ENCODE measurements at places on chromosomes 11 and 22.

DNA sequence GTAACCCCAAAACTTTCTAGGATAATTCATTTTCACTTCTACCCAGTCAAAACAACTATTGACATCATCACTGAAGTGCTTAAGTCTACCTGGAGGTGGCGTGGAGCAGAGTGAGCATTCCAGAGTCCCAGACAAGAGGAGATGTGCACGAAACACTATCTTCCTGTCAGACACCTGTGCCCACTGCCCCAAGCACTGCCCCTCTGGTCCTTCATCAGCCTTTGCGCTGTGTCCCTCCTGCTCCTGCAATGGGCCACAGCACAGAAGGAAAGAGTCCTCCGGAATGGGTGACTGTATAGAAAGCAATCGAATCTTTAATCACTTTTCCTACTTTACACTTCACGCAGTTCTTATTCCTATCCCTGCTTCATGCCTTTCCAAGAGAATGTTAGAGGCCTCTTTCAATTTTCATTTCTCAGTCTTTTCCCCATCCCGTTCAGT, 512 bp upstream of the GRIA4 start:
- no peaks in the 10 kb centered on the region for H3K36me3 ChIP-seq
- H3K27ac ChIP-seq, result no peak overlapping the region
- H3K27me3 ChIP-seq, result peaks cover 13% of the 10 kb centered on the region
- peaks cover 11% of the 10 kb centered on the region for H3K4me1 ChIP-seq

GRCh38 chr11:45180179-45180847, 33.9 kb downstream of the PRDM11 start:
- H3K4me3 ChIP-seq, result no peak overlapping the region
- H3K27ac ChIP-seq, result no peak overlapping the region
- H3K27me3 ChIP-seq, result peaks cover 12% of the 10 kb centered on the region
- no peak for DNase-seq
- peaks cover 7% of the 10 kb centered on the region for H3K36me3 ChIP-seq

- H3K27me3 ChIP-seq, result no peaks in the 10 kb centered on the region
- no peaks in the 10 kb centered on the region for H3K36me3 ChIP-seq
- no peak overlapping the region for H3K4me3 ChIP-seq
- no peak for DNase-seq
These were observed 307.7 kb upstream of the KIRREL3 start for GRCh38 chr11:127308291-127308690.

DNA sequence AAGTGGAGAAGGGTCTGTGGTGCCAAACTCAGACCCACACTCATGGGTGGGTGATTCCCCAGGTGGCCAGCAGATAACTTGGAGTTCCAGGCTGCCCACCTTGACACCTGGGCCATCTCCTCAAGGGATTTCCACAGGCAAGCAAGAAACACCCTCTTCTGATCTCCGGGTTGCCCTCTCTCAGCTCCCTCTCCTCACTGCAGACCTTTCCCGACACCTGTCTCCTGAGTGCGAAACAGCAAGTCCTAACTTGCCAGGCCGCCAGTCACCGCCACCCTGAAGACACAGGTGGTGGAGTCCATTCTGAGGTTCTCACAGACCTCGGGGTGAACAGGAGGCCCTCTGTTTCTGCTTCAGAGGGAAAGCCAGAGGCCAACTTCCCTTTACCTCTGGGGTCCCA, 16.6 kb downstream of the GALNT18 start:
- H3K4me1 ChIP-seq, result no peaks in the 10 kb centered on the region
- no peak overlapping the region for H3K4me3 ChIP-seq
- no peak overlapping the region for H3K27ac ChIP-seq
- DNase-seq, result no peak

- H3K27ac ChIP-seq, result no peak overlapping the region
- no peak for DNase-seq
- H3K27me3 ChIP-seq, result no peaks in the 10 kb centered on the region
These were observed 3.9 kb downstream of the ACP2 start for GRCh38 chr11:47244448-47245350.

- H3K4me3 ChIP-seq, result peak overlapping the region; percentile 15
- no peak overlapping the region for H3K27ac ChIP-seq
- H3K36me3 ChIP-seq, result no peaks in the 10 kb centered on the region
- H3K4me1 ChIP-seq, result peaks cover 24% of the 10 kb centered on the region
- DNase-seq, result no peak
These were observed 915 bp downstream of the FEZ1 start for GRCh38 chr11:125494974-125495725.

GRCh38 chr11:1000357-1001278, 35.9 kb downstream of the MUC6 start:
- no peaks in the 10 kb centered on the region for H3K27me3 ChIP-seq
- H3K36me3 ChIP-seq, result peaks cover 44% of the 10 kb centered on the region
- no peak overlapping the region for H3K4me3 ChIP-seq
- H3K27ac ChIP-seq, result no peak overlapping the region
- no peaks in the 10 kb centered on the region for H3K4me1 ChIP-seq

GRCh38 chr11:96199563-96200025, 143.4 kb downstream of the MAML2 start:
- H3K36me3 ChIP-seq, result no peaks in the 10 kb centered on the region
- H3K27ac ChIP-seq, result peak overlapping the region; percentile 41
- DNase-seq, result peak; percentile 71
- H3K4me1 ChIP-seq, result peaks cover 71% of the 10 kb centered on the region
- no peaks in the 10 kb centered on the region for H3K27me3 ChIP-seq

DNA sequence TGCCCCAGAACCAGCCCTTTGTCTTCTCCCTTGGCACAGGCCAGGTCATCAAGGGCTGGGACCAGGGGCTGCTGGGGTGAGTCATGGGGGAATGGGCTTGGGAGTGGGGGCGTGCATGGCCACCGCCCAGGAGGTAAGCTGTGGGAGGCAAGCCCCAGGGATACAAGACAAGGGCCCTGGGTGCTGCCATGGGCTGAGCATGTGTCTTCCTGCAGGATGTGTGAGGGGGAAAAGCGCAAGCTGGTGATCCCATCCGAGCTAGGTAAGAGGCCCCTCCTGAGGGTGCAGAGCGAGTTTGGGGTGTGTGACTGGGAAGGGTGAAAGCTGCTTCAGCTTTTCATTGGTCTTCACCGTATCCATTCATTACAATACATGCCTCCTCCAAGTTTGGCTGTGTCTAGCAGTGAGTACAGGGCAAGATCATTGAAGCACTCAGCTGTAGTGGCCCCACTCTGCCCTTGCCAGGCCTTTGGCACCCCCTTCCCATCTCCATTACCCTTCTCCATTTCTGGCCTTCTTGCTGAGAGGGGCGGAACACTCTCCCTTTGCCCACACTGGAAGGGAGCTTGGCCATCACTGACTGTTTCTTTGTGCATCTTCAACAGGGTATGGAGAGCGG, 2.5 kb downstream of the FKBP2 start:
- H3K4me3 ChIP-seq, result no peak overlapping the region
- no peaks in the 10 kb centered on the region for H3K36me3 ChIP-seq
- H3K27me3 ChIP-seq, result no peaks in the 10 kb centered on the region
- peaks cover 46% of the 10 kb centered on the region for H3K4me1 ChIP-seq
- no peak for DNase-seq

- no peak overlapping the region for H3K4me3 ChIP-seq
- no peaks in the 10 kb centered on the region for H3K36me3 ChIP-seq
- no peak overlapping the region for H3K27ac ChIP-seq
- DNase-seq, result no peak
- no peaks in the 10 kb centered on the region for H3K4me1 ChIP-seq
These were observed 7.2 kb upstream of the IL18BP start for GRCh38 chr11:71991494-71991893.

GRCh38 chr11:22203281-22203680, 10.4 kb downstream of the ANO5 start:
- H3K27me3 ChIP-seq, result no peaks in the 10 kb centered on the region
- no peaks in the 10 kb centered on the region for H3K4me1 ChIP-seq
- no peak overlapping the region for H3K27ac ChIP-seq
- no peak for DNase-seq
- H3K36me3 ChIP-seq, result no peaks in the 10 kb centered on the region

DNA sequence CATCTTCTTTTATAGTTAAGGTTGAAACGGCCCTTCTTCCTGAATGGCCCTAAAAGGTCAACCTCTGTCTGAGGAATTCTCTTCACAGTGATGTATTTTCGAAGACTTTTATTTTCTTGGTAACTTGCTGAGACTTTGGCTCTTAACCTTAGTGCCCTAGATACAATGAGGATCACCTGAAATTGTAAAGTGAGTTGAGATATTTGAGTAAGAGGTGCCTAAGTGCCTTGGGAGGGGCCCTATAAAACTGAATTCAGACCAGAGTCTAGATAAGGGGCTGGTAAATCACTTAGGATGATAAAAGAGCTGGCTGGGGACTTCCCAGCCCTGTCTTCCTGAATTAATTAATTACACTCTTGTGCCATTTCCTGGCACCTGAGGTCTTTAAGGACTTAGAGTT, 505.6 kb upstream of the KIRREL3 start:
- no peak overlapping the region for H3K4me3 ChIP-seq
- no peak overlapping the region for H3K27ac ChIP-seq
- H3K4me1 ChIP-seq, result no peaks in the 10 kb centered on the region
- no peaks in the 10 kb centered on the region for H3K27me3 ChIP-seq
- DNase-seq, result no peak

DNA sequence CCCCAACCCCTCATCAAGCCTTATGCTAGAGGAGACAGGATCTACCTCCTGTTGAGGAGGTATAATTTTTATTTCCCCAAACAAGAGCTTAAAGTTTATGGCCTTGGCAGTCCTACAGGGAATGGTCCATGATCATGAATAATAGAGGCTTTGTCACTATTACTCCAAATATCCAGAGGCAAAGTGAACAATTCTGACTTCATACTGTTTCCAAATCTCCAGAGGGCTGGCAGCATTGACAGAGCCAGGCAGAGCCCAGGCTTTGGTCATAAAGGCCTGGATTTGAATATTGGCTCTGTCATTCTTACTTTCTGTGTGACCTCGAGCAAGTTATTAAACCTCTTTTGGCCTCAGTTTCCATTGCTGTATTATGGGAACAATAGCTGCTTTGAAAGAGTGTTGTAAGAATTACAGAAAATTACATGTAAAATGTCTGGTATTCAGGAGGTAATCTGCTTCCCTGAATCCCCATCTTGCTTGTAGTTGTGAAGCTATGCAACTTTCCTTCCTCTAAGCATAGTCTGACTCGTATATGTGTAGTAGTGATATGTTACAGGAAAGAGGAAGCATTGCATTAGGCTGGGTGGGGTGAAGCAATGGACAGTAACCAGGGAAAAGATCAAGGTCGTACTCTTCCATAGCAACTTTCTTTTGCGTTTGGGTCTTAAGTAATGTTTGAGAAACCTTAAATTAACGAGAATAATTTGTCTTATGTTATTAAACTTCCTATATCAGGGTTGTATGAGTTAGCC, 88.8 kb downstream of the CD44 start:
- H3K4me3 ChIP-seq, result no peak overlapping the region
- H3K4me1 ChIP-seq, result peaks cover under 1% of the 10 kb centered on the region
- peaks cover 79% of the 10 kb centered on the region for H3K36me3 ChIP-seq
- H3K27ac ChIP-seq, result no peak overlapping the region
- no peak for DNase-seq

DNA sequence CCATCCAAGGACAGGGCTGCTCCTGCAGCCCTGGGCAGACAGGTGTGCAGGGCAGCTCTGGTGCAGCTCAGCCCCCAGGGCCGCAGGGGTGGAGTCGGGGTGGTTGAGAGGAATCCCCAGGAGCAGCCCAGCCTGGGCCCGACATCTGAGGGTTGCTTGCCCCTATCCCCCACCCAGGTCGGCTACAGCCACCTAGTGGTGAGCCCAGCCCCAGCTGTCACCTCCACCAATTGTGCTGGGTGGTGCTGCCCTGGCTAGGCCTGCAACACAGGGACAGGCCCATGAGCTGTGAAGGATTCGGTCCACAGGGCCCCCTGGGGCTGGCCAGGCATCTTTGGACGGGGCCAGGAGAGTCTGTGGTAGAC, 29.6 kb downstream of the RTN4R start:
- no peaks in the 10 kb centered on the region for H3K27me3 ChIP-seq
- peaks cover 67% of the 10 kb centered on the region for H3K4me1 ChIP-seq
- DNase-seq, result peak; percentile 42
- H3K27ac ChIP-seq, result peak overlapping the region; percentile 43
- no peak overlapping the region for H3K4me3 ChIP-seq
- H3K36me3 ChIP-seq, result no peaks in the 10 kb centered on the region

GRCh38 chr11:93740730-93741093, 583 bp downstream of the TAF1D start:
- peaks cover 28% of the 10 kb centered on the region for H3K36me3 ChIP-seq
- H3K4me1 ChIP-seq, result peaks cover 56% of the 10 kb centered on the region
- H3K27me3 ChIP-seq, result no peaks in the 10 kb centered on the region
- H3K27ac ChIP-seq, result peak overlapping the region; percentile 93

- no peak overlapping the region for H3K4me3 ChIP-seq
- no peaks in the 10 kb centered on the region for H3K36me3 ChIP-seq
- H3K4me1 ChIP-seq, result no peaks in the 10 kb centered on the region
- DNase-seq, result no peak
These were observed 44.5 kb downstream of the PARVB start for GRCh38 chr22:44068422-44069191.

GRCh38 chr11:86931548-86932258, 23.5 kb downstream of the FZD4 start:
- H3K27me3 ChIP-seq, result no peaks in the 10 kb centered on the region
- H3K4me1 ChIP-seq, result no peaks in the 10 kb centered on the region
- no peak for DNase-seq
- H3K27ac ChIP-seq, result no peak overlapping the region

DNA sequence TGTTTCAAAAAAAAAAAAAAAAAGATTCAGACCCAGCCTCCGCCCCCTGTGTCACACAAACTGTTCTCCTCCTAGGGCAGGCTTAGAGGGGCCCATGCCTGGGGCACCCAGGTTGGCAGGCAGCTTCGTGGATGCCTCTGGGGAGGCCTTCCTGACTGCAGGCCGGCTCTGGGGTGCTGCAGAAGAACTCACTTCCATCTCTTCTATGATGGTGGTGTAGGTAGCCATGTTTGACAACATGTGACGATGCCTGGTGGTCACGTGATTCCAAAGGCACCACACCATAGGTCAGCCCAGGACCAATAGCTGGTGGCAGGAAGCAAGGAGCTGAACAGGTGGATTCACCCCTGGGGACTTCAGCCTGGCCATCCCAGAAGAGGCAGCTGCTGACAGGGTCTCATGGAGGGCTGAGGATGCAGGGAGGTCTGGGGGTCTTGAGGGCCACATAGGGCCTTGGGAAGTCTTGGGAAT, 24.1 kb upstream of the CELSR1 start:
- no peaks in the 10 kb centered on the region for H3K36me3 ChIP-seq
- H3K4me3 ChIP-seq, result no peak overlapping the region
- no peak overlapping the region for H3K27ac ChIP-seq

DNA sequence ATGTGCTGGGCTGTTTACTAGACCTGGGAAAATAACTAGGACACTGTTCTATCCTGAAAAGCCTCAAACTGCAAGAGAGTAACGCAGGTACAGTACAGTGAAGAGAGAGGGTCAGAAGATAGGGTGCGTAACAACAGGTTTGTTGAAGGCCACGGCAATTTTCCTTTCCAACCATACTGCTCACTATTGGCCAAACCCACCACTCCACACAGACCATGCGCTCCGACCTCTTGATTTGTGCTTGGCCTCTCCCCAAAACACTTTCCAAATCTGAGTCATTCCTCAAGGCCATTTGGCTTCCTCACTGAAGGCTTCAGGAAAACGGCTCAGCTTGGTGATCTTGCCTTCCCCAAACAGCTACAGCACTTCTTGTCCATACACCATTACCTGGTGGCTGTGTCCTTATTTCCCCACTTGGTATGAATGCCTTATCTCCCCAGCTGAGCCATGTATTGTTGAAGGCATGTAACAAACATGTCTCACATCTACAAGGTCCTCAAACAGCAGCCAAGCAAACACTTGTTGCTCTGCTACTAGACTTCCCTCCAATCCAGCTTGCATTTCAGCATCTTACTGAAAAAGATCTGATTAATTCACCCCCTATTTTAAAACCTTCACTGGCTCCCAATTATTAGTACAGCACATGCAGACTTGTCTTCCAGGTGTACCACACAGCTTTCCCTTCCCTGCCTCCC, 40.9 kb downstream of the TCF20 start:
- no peaks in the 10 kb centered on the region for H3K36me3 ChIP-seq
- H3K4me1 ChIP-seq, result peaks cover 59% of the 10 kb centered on the region
- H3K27me3 ChIP-seq, result no peaks in the 10 kb centered on the region
